ENCODE measurements at places on chromosomes 1 and 21. TPM values are rescaled to one million over a fixed set of nuclear protein-coding genes. Genes with fewer than 3 reads are reported as not detected.

- DNase-seq, result no peak
Measured at GRCh38 chr1:22174446-22175220, 31.7 kb upstream of the WNT4 start.

DNA sequence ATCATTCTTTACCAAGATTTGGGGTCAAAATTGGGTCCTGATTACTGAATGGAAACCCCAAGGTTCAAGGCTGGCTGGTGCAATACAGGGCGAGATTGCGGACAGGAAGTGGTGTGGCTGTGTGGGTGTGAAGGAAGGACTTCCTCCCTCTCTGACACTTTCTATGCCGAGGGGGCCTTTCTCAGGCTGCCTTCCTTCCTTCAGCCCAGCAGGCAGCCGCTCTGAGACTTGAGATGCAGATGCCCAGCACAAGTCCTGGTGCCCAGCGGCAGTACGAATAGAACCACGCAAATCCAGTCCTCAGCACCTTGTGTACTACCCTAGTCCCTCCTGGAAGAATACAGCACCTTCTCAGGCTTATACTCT lies 16.3 kb downstream of the BATF3 start:
- no peak for DNase-seq

DNA sequence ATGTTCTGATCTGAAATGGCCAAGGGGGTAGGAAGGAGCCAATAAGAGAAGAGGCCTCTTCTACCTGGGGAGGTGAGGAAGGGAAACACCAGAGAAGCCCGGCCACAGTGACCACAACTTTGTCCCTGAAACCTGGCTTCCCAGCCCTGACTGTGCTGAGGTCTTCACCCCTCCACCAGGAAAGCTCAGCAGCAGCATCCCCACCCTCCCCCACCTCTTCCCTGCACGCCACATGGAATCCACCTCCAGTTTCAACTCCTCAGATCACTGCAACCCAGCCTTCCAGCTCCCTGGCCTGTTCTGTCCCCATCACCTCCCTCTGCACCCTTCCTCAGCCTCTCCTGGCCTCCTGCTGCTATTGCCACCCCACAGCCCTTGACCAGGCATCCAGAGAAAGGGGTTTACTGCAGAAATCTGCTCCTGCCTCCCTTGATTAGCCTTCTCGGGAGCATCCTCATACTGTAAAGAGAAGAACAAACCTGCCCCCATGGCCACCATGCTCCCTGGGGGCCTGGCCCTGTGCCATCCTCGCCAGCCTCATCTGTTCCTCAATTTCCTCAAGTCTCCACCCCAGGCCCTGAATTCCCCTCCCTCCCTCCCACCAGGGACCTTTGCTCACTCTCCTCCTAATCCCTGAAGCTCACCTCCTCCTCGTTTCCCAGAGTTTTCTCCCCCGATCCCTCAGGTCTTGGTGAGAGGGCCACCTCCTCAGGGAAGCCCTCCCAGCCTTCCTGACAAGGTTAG lies 450.9 kb downstream of the MATN1 start:
- no peak for DNase-seq

The REN gene
- 0.54 TPM for total RNA-seq

DNA sequence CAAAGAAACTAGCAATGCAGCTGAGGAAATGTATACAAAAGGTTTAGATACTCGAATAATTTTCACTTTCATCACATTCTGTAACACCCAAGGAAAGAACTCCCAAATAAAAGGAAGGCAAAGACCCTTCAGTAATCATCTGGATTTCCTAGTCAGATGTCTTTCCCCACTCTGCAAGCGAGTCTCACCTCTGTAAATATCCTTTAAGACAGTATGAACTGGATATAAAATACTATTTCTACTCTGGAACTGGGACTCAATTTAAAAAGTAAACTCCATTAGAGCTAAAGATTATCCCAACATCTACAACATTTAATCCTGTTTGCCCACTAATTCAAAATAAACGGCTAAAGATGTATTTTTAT lies 27.0 kb downstream of the C2CD2 start:
- no peak for DNase-seq

DNA sequence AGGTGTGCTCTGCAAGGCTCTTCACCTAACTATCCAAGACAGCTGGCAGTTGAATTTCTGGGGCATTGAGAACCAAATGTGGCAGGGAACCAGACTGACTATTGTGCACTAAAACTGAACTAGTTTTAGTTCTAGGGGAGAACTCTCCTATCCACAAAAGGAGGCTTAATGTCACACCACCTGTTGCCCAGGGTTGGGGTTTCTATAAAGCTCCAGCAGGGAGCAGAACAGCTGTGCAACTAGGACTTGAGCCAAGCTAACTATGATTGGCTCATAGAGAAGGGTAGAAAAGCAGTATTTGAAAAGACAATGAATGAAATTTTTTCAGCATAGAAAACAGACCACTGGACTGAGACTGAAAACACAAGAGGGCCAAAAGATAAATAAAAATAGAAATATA lies 53.3 kb upstream of the FGGY start:
- DNase-seq, result no peak

DNA sequence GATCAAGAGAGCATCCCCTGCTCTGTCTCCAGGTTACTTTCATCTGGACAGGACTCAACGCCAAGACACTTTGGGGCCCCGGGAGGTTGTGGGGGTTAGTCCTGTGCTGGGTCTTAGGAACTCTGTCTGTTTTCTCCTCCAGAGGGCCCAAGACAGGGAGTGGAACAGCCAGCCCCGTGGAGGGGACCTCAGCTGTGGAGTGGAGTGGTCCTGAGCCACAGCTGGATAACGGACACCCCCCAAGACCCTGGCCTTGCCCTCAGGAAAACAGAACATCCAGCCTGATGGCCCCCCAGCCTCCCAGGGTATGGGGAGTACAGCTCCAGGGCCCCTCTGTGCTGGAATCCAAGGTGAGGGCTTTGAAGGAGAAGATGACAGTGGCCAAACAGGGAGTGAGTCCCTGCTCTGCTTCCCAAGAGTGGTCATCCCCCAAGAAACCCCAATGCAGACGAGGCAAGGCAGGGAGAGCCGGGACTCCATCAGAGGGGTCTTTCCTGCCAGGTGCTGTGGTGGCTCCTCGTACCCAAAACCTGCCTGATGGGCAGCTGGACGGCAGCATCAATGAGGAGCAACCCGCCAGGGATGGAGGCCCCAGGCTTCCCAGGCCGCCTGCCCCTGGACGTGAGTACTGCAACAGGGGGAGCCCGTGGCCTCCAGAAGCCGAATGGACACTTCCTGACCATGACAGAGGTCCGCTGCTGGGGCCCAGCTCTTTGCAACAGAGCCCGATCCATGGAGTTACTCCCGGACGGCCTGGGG lies 3.5 kb downstream of the KIAA1614 start:
- no peak for DNase-seq

GRCh38 chr1:26023009-26023408 lies 1.4 kb downstream of the EXTL1 start:
- DNase-seq, result no peak

The AMY1A gene
- total RNA-seq, result not detected
